Large intestine (tissue), 12 donors: ENCODE measurements at places on chromosomes 3 and 15. TPM values are rescaled to one million over a fixed set of nuclear protein-coding genes. Genes with fewer than 3 reads are reported as not detected.

DNA sequence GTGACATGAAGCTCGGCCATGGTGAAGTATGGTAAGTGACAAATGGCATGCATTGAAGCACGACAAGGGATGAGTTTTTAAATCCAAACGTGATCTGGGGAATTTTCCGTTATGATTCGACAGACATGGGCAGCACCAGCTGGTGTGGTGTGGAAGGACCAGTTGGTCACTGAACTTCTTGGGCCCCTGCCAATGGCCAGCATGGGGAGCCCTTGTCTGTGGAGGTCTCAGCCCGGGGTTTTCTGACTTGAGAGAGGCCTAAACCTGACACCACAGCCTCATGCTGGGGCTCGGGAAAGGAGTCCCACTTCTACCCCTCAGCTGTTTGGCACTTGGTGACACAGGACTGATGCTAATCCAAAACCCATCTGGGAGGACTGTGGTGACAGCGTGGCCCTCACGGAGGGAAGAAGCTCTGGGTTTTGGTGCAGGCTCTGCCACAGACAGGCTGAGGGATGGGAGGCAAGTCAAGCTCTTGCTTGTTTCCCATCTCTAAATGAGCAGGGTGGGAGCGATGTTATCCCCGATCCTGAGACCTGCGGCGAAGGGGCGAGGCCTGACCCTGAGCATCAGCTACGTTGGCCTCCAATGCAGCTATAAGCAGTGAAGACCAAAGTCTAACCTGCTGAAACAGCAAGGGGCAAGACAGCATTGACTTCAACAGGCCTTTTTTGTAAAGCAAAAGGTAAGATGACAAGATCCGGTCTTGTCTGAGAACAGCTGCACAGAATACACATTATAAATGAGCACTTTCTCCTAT lies 69.5 kb downstream of the ATP1B3 start:
- H3K4me3 ChIP-seq, result no peak overlapping the region
- H3K36me3 ChIP-seq, result peaks cover 3% of the 10 kb centered on the region
- DNase-seq, result peak; percentile 67
- H3K27me3 ChIP-seq, result no peaks in the 10 kb centered on the region
- peaks cover 42% of the 10 kb centered on the region for H3K4me1 ChIP-seq
- peak overlapping the region; percentile 56 for H3K27ac ChIP-seq

DNA sequence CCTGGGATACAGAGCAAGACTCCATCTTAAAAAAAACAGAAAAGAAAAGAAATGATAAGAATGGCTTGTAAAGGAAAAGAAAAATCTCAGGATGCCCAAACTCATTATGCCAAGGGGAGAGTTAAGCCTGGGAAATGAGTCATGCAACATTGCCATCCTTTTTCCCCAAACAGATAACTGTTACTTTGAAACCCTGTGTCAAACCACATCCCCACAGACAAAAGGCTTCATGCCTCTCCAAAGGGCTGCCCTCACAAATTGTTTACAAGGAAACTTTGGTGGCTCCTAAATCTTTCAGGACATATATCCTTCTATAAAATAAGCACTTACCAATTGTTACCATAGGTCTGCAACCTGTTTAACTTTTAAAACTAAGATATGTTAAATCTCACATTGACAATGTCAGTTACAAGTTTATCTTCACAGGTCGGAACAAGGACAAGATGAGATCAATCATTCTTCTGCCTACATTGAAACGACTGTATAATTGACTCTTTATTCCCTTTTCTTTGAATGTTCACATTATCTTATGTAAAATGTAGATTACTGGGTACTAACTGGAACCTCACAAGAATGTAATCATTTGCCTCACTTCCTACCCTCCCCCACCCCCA lies 18.6 kb upstream of the SENP7 start:
- no peak overlapping the region for H3K27ac ChIP-seq
- peaks cover 6% of the 10 kb centered on the region for H3K4me1 ChIP-seq
- H3K4me3 ChIP-seq, result no peak overlapping the region
- no peaks in the 10 kb centered on the region for H3K36me3 ChIP-seq

DNA sequence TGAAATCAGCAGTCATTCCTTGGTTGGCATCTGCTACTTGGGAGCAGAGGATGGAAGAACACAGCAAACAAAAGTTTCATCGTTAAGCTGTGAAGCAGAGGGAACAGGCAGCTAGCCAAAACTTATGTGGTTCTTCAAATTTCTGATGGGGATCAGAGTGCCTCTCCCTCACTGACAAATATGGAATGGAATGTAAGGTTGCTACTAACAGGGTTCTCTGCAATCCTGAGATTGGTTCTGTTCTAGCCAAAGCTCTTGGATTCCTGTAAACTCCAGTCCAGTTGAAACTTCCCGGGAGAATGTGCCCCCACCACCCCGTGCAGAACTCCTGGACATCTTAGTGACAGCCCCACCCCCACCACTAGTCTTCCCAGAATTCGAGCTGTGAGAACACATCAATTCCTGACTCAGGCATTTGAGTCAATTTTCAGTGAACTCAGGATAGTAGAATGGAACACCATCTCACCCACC lies 55.9 kb upstream of the PHLDB2 start:
- peaks cover 8% of the 10 kb centered on the region for H3K4me1 ChIP-seq
- no peak for DNase-seq
- no peaks in the 10 kb centered on the region for H3K36me3 ChIP-seq
- H3K27ac ChIP-seq, result no peak overlapping the region
- no peaks in the 10 kb centered on the region for H3K27me3 ChIP-seq
- H3K4me3 ChIP-seq, result no peak overlapping the region

The SSUH2 gene
- polyA plus RNA-seq, result 38.7 TPM

The DUOX1 gene
- polyA plus RNA-seq, result 2.6 TPM
